ENCODE measurements at places on chromosomes 3 and 15.

DNA sequence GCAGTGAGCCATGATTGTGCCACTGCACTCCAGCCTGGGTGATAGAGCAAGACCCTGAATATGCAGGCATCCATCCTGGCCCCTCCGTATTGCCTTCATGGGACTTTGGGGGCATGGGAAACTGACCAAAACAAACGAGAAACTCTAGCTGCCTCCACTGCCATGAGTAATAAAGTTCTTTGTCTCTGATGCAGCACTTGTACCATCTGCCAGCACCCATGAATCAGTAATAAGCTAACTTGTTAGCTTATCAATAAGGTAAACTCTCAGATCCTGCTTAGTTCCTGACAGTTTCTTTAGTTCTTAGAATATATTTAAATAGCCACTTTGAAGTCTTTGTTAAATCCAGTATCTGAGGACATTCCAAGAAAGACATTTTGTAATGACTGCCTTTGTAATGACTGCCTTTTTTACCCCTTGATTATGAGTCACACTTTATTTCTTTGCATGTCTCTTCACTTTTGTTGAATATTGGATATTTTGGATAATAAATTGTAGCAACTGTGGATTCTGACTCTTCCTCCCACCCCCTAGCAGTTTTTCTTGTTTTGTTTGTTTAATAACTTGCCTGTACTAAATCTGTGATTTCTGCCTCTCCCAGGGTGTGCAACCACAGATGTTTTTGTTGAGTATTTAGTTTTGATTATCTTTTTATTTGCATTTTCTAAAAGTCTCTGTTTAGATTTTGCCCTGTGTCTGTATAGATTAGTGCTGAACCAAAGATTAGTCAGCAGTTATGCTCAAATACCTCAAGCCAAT, 136.9 kb downstream of the HCN4 start:
- DNase-seq = no peak

DNA sequence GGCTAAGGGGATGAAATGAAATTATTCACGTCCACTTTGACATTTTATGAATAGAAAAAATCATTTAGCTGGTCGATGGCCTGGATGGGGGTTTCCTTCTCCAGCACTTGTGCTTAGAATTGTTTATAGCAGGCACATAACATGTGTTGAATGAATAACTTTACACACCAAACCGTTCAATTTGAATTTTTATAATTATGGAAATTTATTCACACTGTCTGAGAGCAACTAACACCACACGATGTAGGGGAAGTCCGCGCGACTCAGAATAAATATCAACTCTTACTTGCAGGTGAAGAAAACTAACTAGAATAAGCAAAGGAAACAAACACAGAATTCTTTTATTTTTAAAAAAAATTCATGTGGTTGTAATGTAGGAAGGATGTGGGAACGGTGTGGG, 81.3 kb downstream of the MINAR1 start:
- DNase-seq = no peak

- no peak for DNase-seq
These were observed 94.4 kb downstream of the DNAJB8 start for GRCh38 chr3:128372281-128372680.

- DNase-seq = no peak
These were observed 70.2 kb upstream of the GADL1 start for GRCh38 chr3:30964612-30965011.

GRCh38 chr15:35061825-35062737, 23.0 kb downstream of the NANOGP8 start:
- no peak for DNase-seq

DNA sequence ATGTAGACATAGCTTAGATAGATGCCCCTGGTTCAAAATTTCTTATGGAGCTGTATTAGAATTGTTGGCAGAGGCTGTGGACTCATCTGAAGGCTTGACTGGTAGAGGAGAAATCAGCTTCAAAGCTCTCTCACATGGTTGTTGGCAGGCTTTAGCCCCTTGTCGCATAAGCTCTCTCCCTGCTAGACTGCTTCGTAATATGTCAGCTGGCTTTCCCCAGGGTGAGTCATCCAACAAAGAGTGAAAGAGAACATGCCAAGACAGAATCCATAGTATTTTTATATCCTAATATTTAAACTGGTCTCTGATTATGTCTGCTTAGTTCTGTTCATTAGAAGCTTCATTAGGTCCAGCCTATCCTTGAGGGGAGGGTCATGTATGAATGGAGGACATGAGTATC, 427.4 kb upstream of the NAALADL2 start:
- no peak for DNase-seq

GRCh38 chr15:96247621-96248305, 82.7 kb upstream of the NR2F2 start:
- no peak for DNase-seq

GRCh38 chr3:72190050-72190449, 405.1 kb upstream of the PROK2 start:
- DNase-seq = no peak

GRCh38 chr3:136730595-136731273, 21.4 kb downstream of the STAG1 start:
- no peak for DNase-seq

DNA sequence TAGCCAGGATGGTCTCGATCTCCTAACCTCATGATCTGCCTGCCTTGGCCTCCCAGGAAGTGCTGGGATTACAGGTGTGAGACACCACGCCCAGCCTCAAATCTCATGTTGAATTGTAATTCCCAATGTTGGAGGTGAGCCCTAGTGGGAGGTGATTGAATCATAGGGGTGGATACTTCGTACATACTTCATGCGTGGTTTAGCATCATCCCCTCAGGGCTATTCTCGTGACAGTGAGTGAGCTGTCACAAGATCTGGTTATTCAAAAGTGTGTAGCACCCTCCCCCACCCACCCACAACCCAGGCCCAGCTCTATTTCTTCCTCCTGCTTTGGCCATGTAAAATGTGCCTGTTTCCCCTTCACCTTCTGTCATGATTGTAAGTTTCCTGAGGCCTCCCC, 236.9 kb upstream of the IL12A start:
- DNase-seq = no peak

DNA sequence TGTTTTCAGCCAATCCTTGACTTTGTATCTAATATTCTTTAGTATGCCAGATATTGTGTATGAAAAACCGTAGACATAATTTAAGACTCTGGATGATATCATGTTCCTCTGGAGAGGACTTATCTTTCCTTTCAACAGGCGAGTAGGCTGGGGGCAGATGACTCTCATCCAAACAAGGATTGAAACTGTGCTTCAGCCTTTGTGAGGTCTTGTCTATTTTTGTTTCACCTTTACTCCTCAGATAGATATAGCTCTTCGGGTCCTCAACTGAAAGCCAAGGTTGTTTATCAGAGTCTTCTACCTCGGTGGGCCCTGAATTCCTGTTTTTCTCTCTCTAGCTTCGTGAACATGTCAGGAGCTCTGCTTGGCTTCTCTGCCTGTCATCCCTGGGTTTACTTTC, 66.0 kb downstream of the C3orf20 start:
- no peak for DNase-seq

DNA sequence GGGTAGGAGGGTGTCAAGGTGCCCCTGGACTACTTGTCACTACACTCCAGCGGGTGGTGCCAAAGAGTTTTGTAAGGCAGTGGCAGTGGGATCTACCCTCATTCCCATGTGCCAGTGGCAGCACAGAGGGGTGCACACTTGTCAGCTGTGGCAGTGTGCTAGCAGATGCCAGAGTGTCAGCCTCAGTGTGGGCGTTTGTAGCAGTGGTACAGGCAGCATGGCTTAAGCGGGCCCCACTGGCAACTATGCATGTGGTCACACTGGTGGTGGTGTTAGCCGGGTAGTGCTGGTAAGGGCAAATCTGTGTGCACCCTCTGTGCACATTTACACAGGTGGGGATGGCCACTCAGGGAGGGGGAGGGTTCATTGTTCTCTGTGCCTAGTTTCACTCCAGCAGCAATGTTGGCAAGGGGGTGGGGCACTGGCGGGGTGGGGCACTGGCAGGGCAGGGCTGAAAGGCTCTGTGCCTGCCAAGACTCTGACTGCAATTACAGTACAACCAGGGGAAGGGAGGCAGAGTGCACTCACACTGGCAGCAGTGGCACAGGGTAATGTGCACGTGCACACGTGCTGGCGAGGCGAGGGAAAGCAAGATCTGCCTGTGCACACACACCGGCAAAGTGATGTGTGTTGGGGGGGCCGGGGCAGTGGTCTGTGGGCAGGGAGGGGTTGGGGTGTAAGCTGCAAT, 31.8 kb downstream of the MYO9A start:
- DNase-seq = no peak

DNA sequence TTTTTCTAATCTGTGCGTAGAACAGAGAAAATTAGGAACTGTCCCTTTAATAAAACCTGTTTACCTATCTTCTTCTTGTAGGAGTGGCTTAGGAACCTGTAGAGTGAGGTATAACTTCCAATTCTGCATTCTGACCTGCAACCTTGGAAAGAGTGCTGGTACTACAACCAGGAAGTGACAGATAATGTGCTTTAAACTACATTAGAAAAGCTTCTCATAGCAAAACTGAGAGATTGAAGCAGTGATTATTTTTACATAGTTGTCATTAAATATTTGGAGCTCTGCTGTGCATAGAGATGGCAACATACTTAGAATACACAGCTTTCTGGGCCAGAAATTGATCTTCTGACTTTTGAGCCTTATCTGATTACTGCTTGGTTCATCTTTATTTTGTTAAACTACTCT, 50.4 kb upstream of the ZDHHC23 start:
- no peak for DNase-seq
